ENCODE measurements at places on chromosomes 3 and 15. TPM values are rescaled to one million over a fixed set of nuclear protein-coding genes. Genes with fewer than 3 reads are reported as not detected.

DNA sequence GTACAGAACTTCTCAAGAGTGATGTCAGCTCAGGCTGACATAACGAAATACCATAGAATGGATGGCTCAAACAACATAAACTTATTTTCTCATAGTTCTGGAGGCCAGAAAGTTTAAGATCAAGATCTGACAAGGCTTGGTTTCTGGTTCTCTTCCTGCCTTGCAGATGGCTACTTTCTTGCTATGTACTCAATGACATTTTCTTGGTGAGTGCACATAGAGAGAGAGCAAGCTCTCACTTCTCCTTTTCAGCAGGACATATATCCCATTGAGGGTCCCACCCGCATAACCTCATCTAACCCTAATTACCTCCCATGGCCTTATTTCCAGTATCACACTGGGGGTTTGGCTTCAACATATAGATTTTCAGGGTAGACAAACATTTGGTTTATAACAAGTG, 1072.1 kb downstream of the PLOD2 start:
- no peak for DNase-seq

DNA sequence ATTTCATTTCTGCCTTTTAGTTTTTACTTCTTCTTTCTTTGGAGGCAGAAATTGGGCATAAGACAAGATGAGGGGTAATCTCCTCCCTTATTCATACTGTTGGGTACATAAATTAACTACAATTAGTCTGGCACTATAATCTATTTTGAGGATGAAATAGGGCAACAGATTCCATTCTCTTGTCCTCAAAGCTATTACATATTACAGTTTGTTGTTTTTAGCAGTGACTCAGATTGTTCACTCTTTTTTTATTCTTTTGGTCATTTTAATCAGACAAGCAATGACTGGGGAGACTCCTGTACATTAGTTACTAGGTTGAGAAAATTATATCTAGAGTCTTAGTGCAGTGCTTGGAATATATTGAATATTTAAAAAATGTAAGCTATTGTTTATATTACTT, 556.0 kb downstream of the OTOL1 start:
- DNase-seq = no peak

DNA sequence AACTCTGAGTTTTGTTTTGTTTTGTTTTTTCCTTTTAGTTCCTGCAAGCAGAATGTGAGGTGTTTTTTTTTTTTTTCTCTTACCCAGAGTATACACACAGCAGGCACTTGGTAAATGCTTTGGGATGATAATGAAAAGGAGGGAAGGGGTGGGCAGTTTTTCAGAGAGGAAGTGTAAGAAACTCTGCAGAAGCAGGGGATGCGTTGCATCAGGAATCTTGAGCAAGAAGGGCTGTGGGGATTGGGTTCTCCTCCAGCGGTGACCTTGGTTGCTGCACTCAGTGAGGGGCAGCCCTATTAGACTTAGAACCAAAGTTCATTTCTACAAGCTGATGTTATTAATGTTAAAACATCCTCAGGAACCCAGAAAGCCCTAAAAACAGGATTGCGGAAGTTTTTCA, 32.2 kb upstream of the TMEM158 start:
- DNase-seq = no peak

DNA sequence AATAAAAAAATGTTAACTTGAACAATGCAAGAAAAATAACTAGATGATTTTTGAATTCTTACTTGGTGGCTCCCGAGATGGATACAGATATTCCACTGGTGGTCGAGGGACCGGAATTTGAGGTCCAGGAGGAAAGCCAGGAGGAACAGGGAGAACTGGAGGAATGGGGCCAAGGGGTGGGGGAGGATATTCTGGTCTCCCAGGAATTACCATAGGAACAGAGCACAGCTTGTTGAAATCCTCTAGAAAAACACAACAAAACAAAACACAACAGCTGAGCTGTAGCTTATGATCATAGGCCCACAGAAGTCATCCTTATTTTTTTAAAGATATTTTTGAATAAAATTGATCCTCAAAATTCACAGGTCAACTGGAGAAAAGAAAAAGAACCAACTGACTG, 129.4 kb downstream of the FBN1 start:
- DNase-seq = no peak

- no peak for DNase-seq
Observed at GRCh38 chr3:100971798-100972197, 21.4 kb downstream of the ABI3BP start.

DNA sequence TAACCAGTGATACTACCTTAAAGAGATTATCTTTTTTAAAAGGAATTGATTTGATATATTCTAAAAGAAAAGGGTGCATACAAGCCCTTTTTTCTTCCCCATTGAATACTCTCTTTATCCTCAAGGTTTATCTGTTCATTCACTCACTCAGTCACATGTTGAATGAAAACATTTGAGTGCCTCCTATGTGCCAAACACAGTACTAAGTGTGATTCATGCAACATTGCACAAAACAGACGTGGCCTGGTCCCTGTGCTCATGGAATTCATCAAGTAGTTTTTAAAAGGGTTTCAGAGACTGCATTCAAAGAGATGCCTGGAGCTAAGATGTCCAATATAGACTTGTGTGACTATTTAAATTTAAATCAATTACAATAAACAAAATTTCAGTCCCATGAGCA, 462.2 kb upstream of the MDFIC2 start:
- DNase-seq = no peak

DNA sequence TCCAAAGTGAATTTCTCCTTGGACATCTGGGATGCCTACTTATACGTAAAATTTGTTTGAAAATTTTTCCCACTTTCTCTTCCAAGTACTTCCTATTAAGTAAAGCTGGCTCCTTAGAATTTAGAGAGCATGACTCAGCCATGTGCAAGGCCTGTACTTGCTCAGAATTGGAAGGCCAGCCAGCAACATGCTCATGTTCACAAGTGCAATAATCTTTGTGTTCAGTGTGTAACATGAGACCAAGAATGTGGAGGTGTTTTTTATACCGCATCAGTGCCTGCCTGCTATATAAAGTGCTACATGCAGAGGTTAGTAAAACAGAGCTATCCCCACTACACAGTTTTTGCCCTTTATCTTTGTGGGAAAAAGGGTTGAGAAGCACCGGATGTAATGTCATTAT, 151.9 kb upstream of the FEZF2 start:
- DNase-seq = no peak

DNA sequence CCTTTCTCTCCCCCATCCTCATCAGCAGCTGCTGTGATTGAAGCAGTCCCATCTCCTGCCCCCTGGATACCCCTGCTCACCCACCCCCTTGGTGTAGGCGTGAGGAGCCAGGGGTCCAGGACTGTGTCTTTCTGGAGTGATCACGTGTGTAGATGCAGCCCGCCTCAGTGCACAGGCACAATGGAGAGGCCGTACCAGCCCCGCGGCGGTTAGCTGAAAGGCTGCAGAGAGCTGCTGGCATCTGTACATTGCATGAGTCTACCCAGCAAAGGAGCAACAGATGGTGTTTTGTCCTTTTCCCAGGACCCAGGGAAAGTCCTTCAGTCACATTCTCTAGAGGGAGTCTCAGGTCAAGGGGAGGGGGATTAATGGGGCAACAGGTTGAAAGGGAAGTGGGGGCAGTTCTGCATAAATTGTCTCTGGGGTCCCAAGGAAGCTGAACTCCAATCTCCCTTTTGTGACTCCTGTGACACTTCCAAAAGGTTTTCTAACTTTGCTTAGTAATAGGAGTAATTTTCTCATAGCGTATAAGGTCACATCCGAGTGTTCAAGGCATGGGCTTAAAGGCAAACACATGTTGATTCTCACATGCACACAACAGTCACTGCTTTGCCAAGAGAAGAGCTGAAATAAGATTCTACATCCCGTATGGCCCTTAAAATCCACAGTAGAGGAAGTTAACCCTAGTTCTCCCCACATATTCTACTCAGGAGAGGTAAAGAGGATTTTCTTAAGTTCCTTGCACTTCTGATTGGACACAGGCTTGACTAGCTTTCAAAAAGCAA, 7.1 kb downstream of the CSPG5 start:
- no peak for DNase-seq

- DNase-seq = peak; percentile 94
Observed at GRCh38 chr3:69013253-69014021, at the start of gene EOGT. Gene EOGT (minus strand): TSS chr3:69013684. CDS start chr3:69009846, 3,838 bp downstream.

GRCh38 chr3:190430906-190431305, 18.8 kb downstream of the TMEM207 start:
- no peak for DNase-seq

GRCh38 chr3:59920822-59921221, 871.0 kb upstream of the CFAP20DC start:
- no peak for DNase-seq

- DNase-seq = no peak
Observed at GRCh38 chr3:45482829-45483228, 94.5 kb downstream of the LARS2 start.

DNA sequence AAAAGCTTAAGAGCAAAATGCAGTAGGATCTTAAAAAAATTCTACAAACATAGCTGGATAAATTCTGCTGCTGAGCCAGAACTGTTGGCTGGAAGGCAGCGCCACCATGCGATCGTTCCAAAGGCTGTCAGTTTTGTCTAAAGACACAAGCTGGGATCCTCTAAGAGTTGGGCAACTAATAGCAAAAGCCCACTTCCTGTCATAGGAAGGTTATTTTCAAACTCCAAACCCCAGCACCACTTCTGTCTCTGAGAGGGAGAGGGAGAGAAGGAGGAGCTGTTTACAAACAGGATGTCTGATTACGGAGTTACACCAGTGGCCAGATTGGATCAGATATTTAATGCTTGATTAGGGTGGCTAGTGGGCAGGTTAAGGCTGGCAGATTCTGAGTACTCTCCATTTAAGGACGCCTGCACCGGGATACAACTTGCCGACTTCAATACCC, 44.0 kb downstream of the EIF4E3 start:
- DNase-seq = peak; percentile 79

DNA sequence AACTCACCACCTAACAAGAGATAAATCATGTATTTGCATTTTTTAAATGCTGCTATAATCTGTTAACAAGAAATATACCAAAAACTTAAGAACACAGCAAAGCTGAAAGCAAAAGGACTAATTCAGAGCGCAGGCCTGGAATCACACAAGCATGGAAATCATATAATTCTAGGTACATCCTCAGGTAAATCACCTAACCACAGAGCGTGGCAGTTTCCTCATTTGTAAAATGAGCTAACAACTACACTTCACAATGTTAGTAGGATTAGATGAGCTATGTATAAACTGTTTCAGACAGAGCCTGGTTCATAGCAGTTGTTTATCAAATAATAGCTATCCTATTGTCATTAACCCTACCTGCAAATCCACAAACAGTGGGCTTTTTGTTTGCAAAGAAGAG, 146.4 kb downstream of the ERC2 start:
- no peak for DNase-seq

GRCh38 chr15:77904436-77904821, 173.1 kb downstream of the TBC1D2B start:
- DNase-seq = no peak

DNA sequence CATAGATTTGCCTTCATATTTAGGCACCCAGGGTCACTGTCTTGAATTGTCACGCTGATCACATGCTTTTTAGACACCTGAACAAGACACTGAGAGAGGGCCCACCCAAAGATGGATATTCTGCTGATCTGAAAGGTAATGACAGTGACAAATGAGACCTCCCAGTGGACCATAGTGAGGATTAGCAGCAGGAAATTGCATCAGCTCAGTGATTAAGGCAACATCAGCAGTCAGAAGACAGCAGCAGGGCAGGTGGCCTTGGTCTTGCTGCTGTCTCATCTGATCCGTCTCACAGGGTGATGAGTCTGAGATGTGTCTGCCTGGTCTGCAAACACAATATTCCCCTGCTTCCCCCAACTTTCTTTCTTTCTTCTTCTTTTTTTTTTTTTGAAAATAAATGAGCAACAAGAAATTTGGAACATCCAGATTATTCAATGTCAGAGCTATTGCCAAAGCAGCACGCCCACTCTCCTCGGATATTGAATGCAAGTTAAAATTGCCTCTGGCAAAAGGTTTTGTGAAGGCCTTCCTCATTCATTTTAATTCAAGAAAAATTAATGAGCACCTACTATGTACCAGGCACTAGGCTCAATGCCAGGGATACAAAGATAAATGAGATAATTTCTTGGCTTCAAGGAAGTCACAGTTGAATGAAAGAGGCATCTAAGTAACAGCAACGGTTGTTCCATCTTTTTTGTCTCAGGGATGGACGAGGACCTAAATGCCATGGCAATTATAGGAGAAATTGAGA, 14.1 kb downstream of the OTOL1 start:
- no peak for DNase-seq

- no peak for DNase-seq
Observed at GRCh38 chr15:56148064-56148463, 95.6 kb downstream of the RFX7 start.

DNA sequence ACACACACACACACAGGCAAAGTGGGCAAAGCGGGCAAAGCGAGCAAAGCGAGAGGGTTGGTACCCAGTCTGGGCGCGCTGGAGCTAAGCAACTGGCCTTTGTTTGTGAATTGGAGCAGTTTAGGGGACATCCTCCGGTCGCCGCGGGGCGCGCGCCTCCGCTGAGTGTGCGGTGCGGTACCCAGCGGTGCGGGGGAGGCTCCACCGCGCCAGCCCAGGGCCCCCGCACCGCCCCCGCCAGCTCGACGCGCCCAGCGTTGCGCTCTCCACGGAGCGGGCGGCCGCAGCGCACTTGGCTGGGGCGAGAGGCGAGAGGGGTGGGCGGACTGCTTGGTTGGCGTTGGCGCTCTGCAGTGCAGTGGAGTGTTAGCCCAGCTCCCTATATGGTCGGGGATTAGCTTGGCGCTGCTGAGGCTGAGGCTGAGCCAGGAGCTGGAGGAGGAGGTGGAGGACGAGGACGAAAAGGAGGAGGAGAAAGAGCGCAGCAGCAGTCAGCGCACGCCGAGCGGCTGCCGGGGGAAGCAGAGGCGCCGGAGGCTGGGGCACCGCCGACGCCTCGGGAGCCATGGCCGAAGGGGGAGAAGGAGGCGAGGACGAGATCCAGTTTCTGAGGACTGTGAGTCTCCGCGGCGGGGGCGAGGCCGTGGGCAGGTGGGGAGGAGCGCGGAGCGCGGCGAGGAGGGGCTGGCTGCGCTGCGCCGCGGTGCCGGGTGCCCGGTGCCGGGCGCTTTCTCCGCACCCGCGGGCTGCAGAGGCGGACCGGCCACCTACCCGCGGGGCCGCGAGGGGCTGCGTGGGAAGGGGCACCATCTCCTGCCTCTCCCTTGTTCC, at the start of gene RYR3:
Gene RYR3, plus strand, starts transcription at position 487 of the 831 bp plus-strand sequence. Its CDS starts 79 bp downstream, at position 566.
- no peak for DNase-seq

GRCh38 chr3:188266562-188267274, 112.8 kb downstream of the LPP start:
- DNase-seq = no peak

- no peak for DNase-seq
Observed at GRCh38 chr3:18389108-18389733, 35.9 kb downstream of the SATB1 start.

The RLBP1 gene
- total RNA-seq = not detected

The MCTP2 gene
- total RNA-seq = 32.3 TPM

The PLA2G4E gene
- total RNA-seq = not detected

The GPR160 gene
- total RNA-seq = 5.4 TPM

The CCR3 gene
- total RNA-seq = not detected

The C3orf20 gene
- 0.18 TPM for total RNA-seq

The WNT5A gene
- 4.7 TPM for total RNA-seq

The CAV3 gene
- total RNA-seq = not detected

The KBTBD13 gene
- total RNA-seq = 0.27 TPM

The ADAMTS7 gene
- 16.6 TPM for total RNA-seq

The ARHGEF3 gene
- total RNA-seq = 27.5 TPM

The TPRG1 gene
- 12.7 TPM for total RNA-seq

The CHRFAM7A gene
- 4.7 TPM for total RNA-seq
